ENCODE measurements at places on chromosomes 3 and 15. TPM values are rescaled to one million over a fixed set of nuclear protein-coding genes. Genes with fewer than 3 reads are reported as not detected.

- DNase-seq: no peak
These were observed 254.7 kb downstream of the NFKBIZ start for GRCh38 chr3:102104033-102104432.

DNA sequence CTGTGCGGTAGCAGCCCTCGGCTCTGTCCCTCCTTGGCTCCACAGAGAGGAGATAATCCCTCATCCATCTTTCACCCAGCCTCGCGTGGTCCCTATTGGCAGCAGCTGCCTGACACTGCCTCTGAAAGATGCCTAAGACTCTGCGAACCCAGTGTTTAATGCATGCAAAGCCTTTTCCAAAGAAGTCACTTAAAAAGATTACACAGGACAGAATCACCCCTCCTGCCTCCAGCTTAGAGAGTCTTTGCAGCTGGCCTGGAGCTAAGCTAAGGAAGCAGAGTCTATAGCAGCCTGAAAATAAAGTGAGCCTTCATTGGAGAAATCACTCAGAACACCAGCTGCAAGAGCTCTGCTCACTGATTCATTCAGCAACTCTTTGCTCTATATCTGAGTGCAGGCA, 247.2 kb downstream of the SHQ1 start:
- DNase-seq: no peak

DNA sequence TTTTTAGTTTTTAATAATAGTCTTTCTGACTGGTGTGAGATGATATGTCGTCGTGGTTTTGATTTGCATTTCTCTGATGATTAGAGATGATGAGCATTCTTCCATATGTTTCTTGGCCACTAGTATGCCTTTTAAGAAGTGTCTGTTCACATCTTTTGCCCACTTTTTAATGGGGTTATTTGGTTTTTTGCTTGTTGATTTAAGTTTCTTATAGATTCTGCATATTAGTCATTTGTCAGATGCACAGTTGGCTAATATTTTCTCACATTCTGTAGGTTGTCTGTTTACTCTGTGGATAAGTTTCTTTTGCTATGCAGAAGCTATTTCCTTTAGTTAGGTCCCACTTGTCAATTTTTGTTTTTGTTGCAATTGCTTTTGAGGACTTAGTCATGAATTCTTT, 185.4 kb downstream of the SUCNR1 start:
- no peak for DNase-seq

GRCh38 chr15:31387479-31388118, 61.0 kb downstream of the KLF13 start:
- DNase-seq: no peak

- DNase-seq: peak; percentile 51
These were observed 1.3 kb downstream of the DNAH1 start for GRCh38 chr3:52317208-52318000.

DNA sequence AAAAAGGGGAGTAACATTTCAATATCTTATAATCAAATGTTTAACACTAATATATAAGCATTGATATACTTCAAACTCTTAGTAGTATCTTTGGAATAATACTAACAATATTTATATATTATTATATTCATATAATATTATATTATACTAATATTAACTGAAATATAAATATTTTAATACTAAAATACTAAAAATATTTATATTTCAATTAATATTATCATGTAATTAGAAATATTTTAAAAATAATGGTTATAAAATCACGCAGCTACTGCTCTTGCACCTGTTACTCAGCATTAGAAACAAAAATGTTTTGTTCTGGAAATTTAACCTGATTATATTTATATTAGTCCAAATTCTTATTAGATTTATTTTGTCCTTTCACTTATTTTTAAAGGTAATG, 12.6 kb upstream of the ATP8B4 start:
- no peak for DNase-seq

DNA sequence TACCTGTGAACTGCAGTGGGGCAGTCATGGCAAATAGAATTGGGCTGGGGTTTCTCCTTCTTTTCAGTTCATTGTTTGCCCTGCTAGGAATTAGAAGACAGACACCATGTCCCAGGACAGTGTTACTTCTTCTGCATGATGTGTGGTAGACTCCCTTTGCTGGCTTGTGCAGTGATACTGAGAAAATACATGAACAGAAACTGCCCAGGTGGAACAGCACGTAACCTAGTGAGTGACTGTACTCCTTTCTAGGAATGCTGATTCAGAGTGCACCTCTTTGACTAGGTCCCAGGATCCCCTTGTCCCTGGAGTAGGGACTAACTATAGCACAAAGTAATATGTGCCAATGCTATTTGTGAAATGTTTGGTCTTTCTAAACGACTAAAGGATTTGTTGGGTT, 10.7 kb upstream of the SLC22A13 start:
- no peak for DNase-seq

- no peak for DNase-seq
These were observed 243.8 kb upstream of the TLE3 start for GRCh38 chr15:70341566-70341965.

DNA sequence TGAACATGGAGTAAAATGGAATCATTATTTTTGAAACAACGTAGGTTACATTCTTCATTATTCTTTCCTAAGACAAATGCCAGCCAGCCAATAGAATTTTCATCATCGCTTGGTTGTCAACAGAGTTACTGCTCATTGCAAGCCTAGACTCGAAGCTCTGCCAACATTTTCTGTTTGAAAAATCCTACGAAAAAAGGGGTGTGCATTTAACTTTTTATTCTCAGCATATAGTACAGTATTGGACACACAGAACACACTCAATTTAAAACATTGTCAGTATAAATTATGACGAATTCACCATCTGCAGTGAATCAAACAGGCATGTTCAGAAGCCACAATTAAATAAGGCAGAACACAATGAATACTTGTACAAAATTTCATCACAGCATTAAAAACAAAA, 232.1 kb downstream of the NR1D2 start:
- no peak for DNase-seq

GRCh38 chr3:152772674-152773225, 62.2 kb upstream of the P2RY1 start:
- no peak for DNase-seq

DNA sequence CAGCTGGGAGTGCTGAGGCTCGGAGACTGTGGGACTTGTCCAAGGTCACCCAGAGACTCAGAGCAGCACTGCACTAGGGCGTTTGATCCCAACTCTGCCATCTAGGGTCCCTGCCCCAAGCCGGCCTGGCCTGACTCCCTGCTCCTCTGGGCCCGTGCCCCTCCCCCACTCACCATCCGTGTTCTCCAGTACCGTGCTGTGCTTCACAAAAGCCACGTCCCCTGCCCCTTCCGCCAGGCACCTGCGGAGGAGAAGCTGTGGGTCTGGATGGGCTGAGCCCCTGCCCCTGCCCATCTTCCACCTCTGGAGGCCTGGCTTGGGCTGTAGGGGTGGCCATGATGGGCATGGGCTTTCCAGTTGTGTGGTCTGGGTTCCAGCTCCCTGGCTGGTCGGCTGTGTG, 8.4 kb downstream of the MELTF start:
- DNase-seq: no peak

DNA sequence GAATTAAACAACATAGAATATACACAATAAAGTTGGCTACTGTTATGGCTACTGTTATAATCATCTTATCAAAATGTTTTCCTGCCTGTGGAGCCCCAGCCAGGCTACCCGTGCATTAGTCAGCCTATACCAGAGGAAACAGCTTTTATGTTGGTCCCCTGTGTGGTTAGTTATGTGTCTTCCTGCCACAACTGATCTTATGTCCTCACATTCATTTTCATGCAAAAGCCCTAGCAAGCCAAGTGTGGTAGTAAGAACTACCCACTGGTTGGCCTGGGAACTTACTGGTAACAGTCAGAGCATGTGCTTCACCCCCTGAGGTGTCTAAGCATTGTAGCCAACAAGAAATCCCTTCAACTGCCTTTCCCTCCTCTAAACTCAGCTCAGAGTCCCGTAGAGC, 21.8 kb downstream of the MGLL start:
- no peak for DNase-seq

GRCh38 chr3:155227141-155227540, 66.3 kb downstream of the STRIT1 start:
- DNase-seq: no peak

- DNase-seq: no peak
These were observed 22.7 kb upstream of the UBXN7 start for GRCh38 chr3:196454935-196455334.

DNA sequence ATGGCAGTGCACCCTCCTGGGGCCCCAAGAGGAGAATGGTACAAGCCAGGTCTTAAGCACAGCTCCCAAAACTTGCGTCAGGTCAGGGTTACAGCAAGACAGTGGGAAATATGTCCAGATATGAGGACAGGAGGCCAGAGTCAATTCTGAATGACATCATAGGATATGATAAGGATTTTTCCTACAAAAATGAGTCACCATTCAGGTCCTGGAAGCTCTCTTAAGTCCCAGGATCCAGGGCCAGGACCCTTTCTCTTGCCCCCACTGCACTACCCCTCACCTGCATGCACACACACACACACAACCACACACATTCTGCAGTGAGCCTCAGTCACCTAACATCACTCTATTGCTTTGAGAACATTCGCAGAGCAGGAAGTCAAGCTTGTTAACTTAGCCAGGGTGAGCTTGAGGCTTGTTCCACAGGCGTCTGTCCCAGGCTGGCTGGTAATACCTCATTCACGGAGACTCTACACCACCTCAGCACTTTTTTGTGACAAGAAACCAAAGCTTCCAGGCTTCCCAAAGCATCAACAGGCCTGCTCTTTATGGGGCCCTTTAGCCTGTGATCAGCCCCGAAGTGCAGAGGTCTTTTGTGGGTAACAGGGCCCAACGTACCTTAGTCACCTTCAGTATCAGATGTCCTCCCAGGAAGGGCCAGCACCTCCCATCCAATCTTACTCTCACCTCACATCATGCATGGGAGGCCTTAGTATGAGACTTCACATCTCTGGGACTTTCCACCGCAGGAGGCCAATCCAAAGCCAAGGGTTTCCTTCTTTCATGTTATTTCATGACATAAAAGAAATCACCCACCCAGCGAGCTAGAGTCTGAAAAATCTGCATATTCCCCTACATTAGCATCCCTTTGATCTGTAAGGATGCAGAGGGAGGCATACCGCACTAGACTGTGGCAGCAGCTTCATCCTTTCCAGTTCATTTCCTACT, 74.0 kb upstream of the LIPC start:
- DNase-seq: no peak

- no peak for DNase-seq
These were observed 114.3 kb downstream of the MFSD1 start for GRCh38 chr3:158916111-158916510.

DNA sequence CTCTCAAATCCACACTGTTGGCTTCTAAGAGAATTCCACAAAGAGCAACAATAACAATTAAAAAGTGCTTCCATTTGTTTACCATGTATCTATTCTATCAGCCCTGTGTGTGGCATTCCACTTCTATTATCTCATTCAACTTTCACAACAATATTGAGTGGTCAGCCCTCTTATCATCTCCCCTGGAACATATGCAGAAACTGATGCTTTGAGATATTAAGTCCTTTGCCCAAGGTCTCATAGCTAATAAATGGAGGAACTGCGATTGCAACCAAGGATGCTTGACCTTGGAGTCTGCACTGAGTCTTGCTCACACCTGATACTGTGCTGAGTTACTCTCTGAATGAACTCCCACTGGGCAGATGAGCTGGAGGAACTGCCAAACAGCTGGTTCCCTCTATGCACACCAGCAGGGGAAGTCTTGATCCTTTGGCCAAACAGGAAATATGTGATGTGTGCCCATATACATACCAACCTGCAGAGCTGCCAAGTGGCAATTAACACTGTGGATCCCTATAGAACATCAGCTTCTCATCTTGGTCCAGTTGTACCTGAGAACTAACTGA, 144.7 kb upstream of the WNT5A start:
- no peak for DNase-seq

GRCh38 chr3:57094575-57094974, 34.1 kb downstream of the SPATA12 start:
- DNase-seq: peak; percentile 82

The FGD5 gene
- 20.1 TPM for polyA plus RNA-seq

The SOX14 gene
- not detected for polyA plus RNA-seq

The PCOLCE2 gene
- 1.0 TPM for polyA plus RNA-seq

The LHFPL4 gene
- 0.04 TPM for polyA plus RNA-seq

The XCR1 gene
- polyA plus RNA-seq: 0.35 TPM

The CLDN18 gene
- 0.44 TPM for polyA plus RNA-seq
